ENCODE measurements at places on chromosomes 1 and 21.

DNA sequence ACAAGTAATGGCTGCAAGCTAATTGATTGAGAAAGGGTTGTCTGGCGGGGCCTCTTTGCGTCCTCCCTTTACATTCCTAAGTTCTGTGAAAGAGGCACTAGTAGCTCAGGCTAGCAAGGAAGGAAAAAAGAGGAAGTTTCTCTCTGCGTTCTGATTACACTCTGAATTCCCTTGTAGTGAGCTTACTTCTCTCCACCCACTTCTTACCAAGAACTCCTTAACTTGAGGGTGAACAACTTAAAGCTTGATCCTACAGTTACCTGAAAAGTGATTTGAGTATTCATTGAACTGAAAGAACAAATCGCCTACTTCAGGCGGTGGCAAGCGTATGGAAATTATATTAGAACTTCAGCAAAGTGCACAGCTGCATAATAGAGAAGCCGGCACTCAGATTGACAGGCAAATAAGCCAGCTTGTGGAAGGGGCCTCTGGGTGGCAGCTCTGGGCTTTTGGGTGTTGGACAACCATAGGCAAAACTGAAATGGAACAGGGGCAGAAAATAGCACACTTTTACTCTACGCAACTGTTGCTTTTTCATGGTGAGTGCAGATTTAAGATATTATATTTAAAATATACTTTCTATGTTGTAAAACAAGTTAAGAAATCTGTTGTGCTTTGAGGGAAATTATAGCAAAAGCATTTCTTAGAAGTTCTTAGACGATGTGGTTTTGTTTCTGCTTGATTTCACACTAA, 464.5 kb downstream of the USP25 start:
- DNase-seq = peak; percentile 22
- no peaks in the 10 kb centered on the region for H3K27me3 ChIP-seq
- no peaks in the 10 kb centered on the region for H3K36me3 ChIP-seq
- H3K4me3 ChIP-seq = no peak overlapping the region
- H3K4me1 ChIP-seq = no peaks in the 10 kb centered on the region

GRCh38 chr1:171397851-171398469, 84.0 kb downstream of the FMO4 start:
- H3K27me3 ChIP-seq = no peaks in the 10 kb centered on the region
- no peak overlapping the region for H3K4me3 ChIP-seq
- H3K36me3 ChIP-seq = no peaks in the 10 kb centered on the region
- H3K4me1 ChIP-seq = no peaks in the 10 kb centered on the region
- DNase-seq = no peak

DNA sequence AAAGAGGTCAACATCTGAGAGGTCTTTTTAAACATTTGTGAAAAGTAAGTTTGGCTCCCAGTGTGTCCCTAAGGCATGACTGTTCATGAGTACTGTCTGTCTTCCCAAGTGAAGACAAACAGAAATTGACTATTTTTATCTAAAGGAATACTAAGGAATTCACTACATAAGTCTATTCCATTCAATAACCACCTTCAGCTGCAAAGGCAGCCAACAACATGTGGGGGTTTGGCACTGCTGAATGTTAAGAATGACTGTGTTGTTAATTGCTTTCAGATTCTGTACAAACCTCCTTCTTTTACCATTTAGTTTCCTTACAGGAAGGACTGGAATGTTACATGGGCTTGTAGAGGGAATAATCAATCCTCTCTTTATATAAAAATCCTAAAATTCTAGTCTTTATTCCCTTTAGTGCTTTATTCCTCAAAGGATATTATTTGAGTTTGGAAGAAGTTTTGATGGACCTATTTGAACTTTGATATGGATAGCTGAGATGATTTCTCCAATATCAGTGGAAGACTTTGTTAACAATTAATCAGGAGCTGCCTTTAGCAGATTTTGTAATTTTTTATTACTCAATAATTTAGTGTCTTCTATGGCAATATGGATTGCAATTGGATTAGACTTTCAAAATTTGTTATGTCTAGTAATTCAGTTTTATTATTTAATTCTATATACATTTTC, 201.7 kb upstream of the CHRM3 start:
- H3K27ac ChIP-seq = no peak overlapping the region
- H3K27me3 ChIP-seq = no peaks in the 10 kb centered on the region
- no peak overlapping the region for H3K4me3 ChIP-seq

GRCh38 chr1:15577691-15578090, 7.2 kb downstream of the AGMAT start:
- H3K27me3 ChIP-seq = no peaks in the 10 kb centered on the region
- peaks cover 8% of the 10 kb centered on the region for H3K36me3 ChIP-seq
- no peak for DNase-seq
- H3K27ac ChIP-seq = no peak overlapping the region
